Pons (tissue), 1 donor: ENCODE measurements at places on chromosomes 4 and X.

DNA sequence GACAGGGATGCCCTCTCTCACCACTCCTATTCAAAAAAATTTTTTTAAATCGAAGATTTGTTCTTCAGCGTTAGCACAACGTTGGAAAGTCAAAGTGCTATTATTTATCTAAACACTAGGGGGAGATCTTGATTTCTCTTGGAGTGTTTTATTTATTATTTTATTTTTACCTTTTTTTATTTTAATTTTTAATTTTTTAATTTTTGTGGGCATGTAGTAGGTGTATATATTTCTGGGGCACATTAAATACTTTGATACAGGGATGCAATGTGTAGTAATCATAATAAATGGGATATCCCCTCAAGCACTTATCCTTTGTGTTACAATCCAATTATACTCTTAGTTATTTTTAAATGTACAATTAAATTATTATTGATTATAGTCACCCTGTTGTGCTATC lies 37.4 kb upstream of the SLC10A4 start:
- peak; percentile 18 for DNase-seq

GRCh38 chrX:132737743-132738142 lies 220.7 kb downstream of the HS6ST2 start:
- DNase-seq = no peak

DNA sequence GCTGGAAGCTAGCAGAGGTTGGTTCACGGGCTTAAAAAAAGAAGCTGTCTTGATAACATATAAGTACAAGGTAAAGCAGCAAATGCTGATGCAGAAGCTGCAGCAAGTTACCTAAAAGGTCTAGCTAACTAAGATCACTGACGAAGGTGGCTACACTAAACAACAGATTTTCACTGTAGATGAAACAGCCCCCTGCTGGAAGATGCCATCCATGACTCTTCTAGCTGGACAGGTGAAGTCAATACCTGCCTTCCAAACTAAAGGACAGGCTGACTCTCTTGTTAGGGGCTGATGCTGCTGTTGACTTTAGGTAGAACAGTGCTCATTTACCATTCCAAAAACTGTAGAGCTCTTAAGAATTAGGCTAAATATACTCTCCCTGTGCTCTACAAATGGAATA lies 99.5 kb downstream of the FBXW7 start:
- DNase-seq = no peak

GRCh38 chrX:102654696-102655095 lies 3.4 kb downstream of the GPRASP1 start:
- DNase-seq = no peak
